ENCODE measurements at places on chromosomes 4 and X. TPM values are rescaled to one million over a fixed set of nuclear protein-coding genes. Genes with fewer than 3 reads are reported as not detected.

Gene ADAMTS3
- total RNA-seq: not detected

DNA sequence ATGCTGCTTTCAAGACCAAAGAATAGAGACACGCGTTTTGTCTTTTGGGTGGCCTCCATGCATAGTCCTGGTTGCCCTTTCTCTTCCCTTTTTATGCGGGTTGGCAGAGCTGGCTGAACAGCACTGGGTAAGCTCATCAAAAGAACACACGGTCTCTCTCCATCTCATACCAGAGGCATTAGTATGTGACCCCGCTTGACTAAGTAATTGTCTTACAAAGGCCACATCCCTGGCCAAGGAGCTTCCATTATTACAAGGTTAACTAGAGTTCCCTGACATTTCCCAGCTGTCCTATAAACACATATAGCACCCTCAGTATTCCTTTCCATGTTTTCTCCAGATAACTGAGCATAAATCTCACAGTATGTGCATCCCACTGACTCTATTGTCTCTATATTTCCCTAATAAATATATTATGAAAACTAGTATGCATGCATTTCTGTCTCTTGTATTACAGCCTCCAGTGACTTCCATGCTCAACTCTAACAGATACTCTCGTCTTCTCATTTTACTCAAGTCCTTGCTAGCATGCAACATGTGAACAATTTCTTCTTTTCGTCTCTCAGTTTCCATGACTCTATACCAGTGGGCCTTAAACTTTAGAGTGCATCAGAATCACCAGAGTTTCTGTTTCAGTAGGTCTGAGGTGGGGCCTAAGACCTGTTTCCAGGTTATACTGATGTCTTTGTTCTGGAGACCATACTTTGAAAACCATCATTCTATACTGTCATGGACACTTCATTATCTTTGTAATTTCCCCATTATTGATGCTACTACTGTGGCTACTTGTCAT, 247.7 kb upstream of the ARSJ start:
- DNase-seq: no peak

DNA sequence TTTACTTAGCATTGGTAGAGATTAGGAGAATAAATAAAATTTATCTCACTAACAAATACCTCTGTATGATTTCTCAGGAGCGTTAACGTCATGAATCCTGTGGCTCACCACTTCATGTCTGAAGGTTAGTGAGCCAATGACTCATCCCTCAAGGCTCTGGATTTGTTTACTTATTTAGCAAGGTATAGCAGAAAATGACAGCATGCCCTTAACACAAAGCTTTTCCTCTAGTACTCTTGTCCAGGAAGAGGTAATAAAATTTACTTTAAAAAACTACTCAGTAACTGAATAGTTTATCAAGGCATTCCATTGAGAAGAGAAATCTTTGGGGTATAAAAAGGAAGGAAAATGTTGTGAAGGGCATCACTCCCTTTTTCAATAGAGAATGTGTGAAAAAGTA, 823.8 kb downstream of the CCSER1 start:
- no peak for DNase-seq

Gene PAGE4
- not detected for total RNA-seq
